Stimulated activated CD4-positive, alpha-beta T cell treated with anti-CD3 and anti-CD28 coated beads, Interleukin-4, amount 100 ng/mL, for 4 hours (primary cell): ENCODE measurements at places on chromosomes 7 and 10.

- no peak for DNase-seq
These were observed 124.9 kb downstream of the SND1 start for GRCh38 chr7:127776776-127777386.

DNA sequence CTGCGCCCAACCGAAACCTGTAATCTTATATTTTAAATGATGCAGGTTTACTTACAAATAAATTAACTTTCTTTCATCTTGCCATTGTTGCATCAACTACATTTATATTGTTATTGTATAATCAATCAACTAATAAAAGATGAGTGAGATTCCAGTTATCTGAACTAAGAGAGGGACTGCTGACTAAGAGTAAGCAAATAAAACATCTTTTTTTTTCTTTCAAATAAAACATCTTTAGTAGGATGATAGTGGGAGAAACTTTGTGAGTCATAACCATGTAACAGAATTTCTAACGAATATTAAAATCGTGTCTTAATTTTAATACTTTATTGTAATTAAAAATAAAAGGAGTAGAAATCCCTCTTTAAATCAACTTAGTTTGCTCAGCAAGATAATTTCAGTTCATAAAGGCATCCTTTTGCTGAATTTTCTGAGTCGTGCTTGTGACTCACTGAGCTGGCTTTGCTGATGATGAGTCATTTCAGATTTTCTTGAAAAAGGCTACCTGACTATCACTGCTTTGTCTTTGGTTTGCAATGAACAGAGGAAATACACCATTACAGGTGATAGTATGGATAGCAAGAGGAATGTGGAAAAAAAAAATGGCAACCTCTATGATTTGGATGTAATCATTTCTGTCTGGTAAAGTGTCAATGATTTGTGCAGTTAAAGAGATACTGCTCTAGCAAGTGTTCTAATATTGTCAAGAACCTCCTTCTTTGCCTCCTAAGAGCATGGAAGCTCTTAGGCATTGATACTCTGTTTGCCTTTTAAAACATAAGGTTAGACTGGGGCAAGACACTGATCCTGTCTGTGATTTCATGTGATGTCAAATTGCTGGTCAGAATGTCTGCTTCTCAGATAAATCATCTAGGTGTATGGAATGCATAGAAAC lies 119.5 kb downstream of the GPR158 start:
- DNase-seq: no peak

DNA sequence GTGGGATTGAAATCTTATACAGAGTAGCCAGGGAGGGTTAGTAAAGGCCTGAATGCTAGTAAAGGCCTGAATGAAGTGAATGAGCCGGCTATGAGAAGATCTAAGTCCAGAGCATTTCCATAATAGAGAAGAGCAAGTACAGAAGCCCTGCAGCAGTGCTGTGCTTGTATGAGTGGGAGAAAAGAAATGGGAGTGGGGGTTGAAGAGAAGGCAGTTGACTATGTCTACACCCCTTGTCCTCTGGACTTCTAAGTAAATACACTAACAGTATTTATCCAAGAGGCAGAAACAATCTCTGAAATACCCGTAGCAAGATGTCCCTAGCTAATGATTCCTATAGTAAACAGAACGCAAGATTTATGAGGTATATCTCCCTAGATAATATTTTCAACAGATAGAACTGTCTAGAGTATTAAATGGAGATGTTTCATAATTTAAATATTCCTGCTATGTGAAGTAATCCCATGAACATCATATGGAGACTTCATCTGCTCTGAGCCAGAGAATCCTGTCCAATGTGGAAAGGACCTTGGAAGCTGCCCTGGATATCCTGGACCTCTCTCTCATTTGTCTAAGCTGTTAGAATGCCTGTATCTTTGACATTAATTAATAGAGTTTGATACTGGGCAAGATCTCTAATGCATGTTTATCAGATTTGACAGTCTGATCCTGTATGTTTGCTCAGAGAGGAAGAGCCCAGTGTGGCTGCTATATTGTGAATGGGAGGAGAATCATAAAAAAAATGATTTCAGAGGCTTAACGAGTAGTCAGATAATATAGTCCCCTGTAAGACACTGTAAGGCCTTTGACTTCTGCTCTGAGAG lies 171.6 kb downstream of the LRRN3 start:
- DNase-seq: no peak

DNA sequence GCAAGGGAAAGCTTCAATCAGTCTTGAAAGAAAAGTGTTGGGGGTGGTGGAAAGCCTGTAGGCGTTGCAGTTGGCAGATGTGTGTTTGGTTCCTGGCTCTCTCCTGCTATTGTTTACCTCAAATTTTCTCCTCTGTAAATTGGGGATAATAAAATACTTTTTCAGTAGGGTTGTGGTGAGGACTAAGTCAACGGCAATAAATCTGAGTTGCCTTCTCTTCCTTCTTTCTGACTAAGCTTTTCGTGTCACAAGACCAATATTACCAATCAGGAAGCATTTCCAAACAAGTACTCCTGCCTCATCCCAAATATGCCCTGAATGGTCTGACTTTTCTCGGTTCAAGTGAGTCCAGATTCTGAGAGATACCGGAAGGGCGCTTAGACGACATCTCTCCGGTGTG lies 54.0 kb downstream of the CREB5 start:
- DNase-seq: no peak

DNA sequence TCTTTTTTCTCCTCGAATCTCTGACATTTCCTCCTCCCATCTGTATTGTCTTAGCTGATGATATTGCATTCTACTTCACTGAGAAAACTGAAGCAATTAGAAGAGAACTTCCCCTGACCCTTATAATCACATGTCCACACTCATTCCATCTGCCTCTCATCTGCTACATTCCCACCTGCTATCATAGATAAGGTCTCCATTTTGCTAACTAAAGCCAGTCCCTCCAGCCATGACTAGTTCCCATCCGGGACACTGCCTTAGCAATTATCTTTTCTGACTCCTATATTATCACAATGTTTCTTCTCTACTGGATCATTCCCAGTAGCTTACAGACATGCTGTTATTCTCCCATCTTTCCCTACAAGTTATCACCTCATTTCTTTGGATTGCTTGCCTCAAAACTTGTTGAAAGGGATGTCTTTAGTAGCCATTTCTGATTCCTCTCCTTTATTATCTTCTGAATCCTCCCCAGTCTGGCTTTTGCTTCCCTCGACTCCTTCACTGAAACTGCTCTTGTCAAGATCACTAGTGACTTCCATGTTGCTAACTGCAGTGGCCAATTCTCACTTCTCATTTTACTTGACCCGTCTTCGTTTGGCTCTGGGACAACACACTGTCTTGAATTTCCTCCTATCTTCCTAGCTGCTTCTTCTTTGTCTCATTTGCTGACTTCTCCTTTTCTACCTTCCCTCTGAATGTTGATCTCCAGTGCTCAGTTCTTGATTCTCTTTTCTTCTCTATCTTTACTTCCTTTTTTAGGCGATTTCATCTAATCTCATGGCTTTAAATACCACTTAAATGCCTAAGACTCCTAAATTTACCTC lies 35.9 kb downstream of the FZD1 start:
- DNase-seq: no peak

DNA sequence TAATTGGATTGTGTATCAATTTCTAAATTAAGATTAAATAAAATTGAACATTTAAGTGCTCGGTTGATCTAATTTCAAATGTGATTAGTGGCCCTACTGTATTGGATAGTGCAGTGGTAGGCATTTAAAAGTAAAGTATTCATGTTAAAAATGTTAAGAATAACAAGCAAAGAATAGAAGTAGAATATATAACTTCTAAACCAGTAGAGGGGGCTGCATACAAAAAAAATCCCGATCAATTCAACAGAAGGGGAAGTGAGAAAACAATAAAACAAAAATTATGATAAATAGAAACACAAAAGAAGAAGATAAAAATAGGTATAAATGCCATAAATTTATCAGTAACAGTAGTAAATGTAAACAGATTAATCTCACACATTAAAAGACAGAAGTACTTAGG lies 24.9 kb upstream of the WDFY4 start:
- DNase-seq: no peak

GRCh38 chr10:14397066-14397465 lies 66.3 kb upstream of the FRMD4A start:
- DNase-seq: no peak

DNA sequence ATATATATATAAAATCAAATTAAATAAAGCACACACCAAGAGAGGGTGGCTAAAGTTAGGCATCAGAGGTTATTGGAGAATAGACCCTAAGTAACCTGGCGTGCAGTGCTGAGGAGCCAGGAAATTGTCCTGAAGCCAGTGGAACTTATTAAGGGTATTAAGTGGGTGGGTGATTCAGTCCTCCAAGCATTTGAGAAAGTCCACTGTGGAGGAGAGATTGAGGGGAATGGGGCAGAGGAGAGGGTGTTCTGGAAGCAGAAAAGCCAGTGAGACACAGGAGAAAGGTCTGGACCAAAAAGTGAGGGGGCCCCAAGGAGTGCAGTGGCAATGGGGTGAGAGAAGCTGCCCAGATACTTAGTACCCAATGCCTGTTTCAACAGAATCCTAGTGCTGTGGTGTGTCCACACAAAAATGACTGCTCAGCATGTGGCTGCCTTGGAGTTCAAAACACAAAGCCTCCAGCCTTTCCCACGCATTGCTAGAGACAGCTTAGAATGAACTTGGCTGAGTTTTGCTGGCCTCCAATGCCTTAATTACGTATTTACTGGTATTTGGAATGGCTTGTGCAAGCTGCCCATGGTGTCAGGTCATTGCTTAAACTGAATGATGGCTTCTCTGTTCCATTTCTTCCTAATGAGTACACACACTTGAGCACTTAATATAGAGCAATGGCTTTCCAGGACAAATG lies 44.9 kb upstream of the CHST15 start:
- no peak for DNase-seq

GRCh38 chr10:77673101-77673500 lies 35.5 kb upstream of the KCNMA1 start:
- DNase-seq: no peak

DNA sequence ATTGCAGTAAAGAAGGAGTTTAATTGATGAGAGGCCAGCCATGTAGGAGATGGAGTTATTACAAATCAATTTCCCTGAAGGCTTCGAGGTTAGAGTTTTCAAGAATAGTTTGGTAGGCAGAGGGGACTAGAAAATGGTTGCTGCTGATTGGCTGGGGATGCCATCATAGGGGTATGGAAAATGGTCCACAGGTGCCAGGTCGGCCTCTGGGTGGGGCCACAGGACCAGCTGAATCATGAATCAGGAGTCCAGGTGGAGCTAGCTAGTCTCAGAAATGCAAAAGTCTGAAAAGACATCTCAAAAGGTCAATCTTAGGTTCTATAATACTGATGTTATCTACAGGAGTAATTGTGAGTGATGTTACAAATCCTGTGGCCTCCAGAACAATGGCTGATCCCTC lies 714.0 kb upstream of the GHITM start:
- DNase-seq: no peak

GRCh38 chr7:36468370-36469101 lies 78.9 kb downstream of the ANLN start:
- no peak for DNase-seq

DNA sequence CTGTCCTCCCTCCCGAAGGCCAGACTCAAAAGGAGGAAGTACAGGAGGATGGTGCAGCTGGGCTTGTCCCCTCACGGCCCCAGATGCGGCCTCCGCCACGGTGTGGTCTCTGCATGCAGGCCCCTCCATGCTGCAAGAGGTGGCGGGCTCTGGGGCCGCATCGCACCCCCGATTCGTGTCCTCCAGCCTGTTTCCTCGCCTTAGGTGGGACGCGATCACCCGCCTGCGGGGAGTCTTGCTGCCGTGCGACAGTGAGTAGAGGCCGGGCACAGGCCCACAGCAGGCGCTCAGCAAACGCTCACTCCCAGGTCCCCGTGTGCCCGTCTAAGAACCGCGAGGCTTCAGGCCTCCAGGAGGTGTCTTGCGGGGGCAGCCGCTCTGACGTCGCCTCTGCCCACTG lies 13.9 kb upstream of the FAM20C start:
- DNase-seq: no peak

DNA sequence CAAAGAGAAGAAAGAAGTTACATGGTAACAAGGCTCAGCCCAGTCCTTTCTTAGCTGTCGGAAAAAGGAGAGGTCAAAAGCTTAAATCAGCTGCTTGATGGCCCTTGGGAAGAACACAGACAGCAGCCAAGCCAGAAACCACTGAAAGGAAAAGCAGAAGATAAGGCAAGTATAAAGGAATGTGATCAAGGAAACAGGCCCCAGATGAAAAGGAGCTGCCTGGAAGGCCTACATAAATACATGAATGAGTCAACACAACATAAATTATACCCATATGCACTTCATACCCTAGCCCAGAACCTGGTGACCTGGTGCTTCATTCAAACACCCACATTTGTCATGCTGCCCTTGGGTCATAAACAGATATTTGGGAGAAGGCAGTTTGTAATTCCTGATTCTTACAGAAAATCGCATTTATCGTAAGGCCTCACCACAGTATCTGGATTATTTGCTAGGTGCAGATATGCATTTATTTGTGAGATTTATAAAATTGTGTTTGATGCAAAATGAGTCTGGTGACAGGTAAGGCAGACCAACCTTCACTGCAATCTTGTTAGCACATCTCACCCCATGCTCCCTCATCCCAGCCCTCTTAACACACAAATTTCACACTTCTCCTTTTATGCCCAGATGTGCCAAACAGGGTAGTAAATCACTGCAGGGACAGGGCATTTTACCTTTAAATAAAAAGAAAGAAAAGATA lies 94.9 kb upstream of the KCNIP2 start:
- no peak for DNase-seq

DNA sequence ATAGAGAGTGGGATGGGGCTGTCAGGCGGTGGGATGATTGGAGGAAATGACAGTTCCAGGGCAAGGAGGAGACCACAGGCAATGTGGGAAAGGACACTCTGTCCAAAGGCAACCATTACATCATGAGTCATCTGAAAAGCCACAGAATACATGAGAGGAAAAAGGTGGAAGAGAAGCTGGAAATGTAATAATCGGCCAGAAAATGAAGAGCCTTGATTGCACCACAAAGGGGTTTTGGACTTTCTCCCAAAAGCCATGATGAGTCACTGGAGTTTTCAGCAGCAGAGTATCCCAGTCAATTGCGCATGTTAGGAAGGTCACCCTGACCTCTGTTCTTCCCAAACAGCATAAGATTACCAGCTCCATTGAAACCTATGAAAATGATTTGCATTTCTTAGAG lies 222.0 kb downstream of the LHFPL3 start:
- no peak for DNase-seq

GRCh38 chr7:116851671-116852070 lies 10.7 kb upstream of the CAPZA2 start:
- no peak for DNase-seq

DNA sequence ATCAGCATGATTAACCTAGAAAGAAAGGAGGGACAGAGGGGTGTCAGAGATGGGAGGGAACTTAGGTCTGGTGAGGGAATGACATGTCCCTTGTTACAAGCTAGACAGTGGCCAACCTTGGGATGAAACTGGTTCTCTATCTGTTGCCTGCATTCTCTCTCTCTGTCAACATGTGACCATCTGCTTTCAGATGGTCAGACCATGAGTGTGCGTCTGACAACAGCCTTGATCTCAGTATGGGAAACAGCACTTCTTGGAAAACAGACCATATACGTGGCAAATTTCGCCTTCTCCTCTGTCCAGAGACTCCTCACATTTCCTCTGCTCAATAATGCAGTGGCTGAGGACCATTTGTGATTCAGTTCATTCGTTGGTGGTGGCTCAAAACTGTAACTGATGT lies 845.9 kb downstream of the TYW1 start:
- no peak for DNase-seq
